ENCODE measurements at places on chromosomes 5 and 9. TPM values are rescaled to one million over a fixed set of nuclear protein-coding genes. Genes with fewer than 3 reads are reported as not detected.

The SLC6A18 gene
- not detected for total RNA-seq

The STRBP gene
- total RNA-seq: 17.6 TPM

The OCLN gene
- 9.7 TPM for total RNA-seq

The HRH2 gene
- 0.46 TPM for total RNA-seq

The IFNA2 gene
- total RNA-seq: not detected

The RETREG1 gene
- total RNA-seq: 2.8 TPM

The PCAT7 gene
- 0.79 TPM for total RNA-seq

The NMUR2 gene
- not detected for total RNA-seq

The CEL gene
- total RNA-seq: 0.88 TPM

Measured in A549 treated with ZK216348 at 1 μM for 4 hours (cell line).